Glomerular endothelial cell (primary cell): ENCODE measurements at places on chromosomes 3 and 15. TPM values are rescaled to one million over a fixed set of nuclear protein-coding genes. Genes with fewer than 3 reads are reported as not detected.

DNA sequence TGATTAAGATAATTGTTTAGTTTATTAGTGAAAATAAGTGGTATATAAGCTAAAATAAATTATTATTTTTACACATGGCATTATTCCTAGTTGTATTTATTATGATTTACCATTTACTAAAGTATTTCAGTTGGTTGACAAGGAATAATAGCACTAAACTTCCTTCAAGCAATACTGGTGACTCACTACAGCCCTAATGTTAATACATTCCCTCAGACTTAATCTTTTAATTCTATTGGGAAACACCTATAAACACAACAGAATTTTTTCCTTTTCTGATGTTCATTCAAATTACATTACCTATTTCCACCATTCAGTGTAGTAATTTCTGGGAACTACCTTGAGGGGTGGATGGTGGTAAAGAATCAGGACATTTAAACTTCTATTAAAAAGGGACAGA, 264.0 kb downstream of the TIGIT start:
- DNase-seq, result no peak

GRCh38 chr3:514192-514591, 317.6 kb downstream of the CHL1 start:
- DNase-seq, result no peak

DNA sequence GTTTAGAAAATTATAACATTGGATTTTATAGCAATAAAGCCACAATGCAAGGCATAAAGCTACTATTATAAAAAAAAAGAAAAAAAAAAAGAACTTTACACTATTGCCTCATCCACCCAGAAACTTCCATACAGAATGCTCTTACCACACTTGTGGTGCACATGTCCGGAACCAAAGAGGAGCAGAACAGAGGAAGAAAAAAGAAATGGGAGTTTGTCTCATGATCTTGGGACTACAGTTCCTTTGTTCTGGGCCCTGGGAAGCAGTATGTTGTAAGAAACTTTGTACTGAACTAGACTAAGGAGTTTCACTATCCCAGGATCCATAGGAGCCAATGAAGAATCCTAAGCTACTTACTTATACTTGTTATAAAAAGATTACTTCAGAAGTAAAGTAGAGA, 36.1 kb downstream of the FMN1 start:
- DNase-seq, result no peak

GRCh38 chr3:135090020-135090717, 295.1 kb downstream of the EPHB1 start:
- DNase-seq, result no peak

GRCh38 chr3:12425850-12426579, 58.3 kb upstream of the TSEN2 start:
- DNase-seq, result no peak

GRCh38 chr3:30145281-30145680, 461.1 kb upstream of the TGFBR2 start:
- DNase-seq, result no peak

- DNase-seq, result no peak
Observed at GRCh38 chr3:143839980-143840379, 8.3 kb downstream of the SLC9A9 start.

- no peak for DNase-seq
Observed at GRCh38 chr15:73756947-73757513, 3.9 kb upstream of the INSYN1 start.

- DNase-seq, result no peak
Observed at GRCh38 chr3:58062472-58062871, 54.2 kb downstream of the FLNB start.

ITIH4 gene
- total RNA-seq, result 0.29 TPM in 1 of 2 replicates, not detected in the other
